ENCODE measurements at places on chromosomes 1 and 21.

DNA sequence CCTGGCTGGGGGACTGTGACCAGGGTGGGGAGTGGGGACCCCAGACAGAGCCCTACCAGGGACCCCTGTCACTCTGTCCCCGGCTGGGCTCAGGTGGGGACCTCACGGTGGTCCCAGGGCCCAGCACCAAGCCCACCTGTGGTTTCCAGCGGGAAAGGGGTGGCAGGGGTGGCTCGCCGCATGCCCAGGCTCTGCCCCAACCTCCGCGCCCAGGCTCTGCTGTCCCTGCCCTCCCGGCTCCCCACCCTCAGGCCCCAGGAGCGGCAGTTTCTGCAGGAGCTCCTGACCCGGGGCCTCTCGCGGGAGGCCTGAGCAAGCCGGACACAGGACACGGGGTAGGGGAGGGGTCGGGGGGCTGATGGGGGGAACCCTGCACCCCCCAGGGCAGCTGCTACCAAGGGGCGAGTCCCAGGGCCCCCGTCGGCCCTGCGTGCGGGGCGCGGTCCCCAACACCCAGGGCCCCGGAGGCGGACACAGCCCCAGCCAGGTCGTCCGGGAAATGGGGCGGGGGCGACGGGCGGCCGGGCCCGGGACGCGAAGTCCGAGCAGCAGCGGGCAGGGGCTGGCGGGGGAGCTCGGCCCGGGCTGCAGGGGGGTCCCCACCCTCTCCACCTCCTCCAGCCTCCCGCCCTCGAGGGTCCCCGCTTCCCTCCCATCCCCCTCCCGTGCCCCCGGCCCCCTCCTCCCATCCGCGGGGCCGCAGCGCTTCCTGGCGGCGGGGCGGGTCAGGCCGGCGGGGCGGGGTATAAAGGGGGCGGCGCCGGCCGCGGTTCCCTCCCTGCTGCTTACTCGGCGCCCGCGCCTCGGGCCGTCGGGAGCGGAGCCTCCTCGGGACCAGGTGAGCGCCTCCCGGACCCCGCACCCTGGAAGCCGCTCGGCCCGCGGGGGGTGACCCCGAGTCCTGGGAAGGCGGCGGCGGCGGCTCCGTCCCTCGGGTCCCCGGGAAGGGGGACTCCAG is at the start of gene COL6A2:
TSS of gene COL6A2 (plus strand) at position 777 of the 958 bp plus-strand sequence.
- DNase-seq = peak; percentile 22

GRCh38 chr1:34007760-34008159 is 143.9 kb downstream of the HMGB4 start:
- no peak for DNase-seq

DNA sequence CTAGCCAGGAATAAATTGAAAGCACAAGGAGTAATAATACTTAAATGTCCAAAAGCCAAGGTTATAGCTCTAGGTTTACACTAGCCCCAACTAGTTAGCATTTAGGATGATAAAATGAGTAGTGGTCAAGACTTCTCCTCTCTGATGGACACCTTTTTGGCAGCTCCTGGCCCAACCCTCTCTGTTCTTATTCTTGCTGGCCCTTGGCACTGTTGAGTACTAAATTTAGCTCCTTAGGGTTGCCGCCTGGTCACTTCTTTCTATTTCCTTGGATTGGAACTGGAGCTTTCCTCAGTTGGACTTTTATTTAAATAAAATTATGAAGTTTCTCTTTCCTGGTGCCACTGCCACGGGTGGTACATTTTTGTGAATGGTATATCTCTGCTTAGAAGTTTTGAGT is 28.3 kb downstream of the ARID1A start:
- DNase-seq = no peak

DNA sequence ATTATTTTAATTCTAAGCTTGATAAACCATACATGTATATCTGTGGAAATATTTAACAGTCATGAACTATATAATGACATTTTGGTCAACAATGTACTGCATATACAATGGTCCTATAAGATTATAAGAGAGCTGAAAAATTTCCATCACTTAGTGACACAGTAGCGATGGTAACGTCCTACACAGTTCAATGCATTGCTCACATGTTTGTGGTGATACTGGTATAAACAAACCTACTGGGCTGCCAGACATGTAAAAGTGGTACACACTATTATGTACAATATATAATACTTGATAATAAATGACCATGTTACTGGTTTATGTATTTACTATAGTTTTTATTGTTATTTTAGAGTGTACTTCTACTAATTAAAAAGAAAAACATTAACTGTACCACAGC is 841.9 kb downstream of the LTN1 start:
- no peak for DNase-seq

GRCh38 chr1:95226781-95227660 is 7.0 kb upstream of the RWDD3 start:
- DNase-seq = no peak

DNA sequence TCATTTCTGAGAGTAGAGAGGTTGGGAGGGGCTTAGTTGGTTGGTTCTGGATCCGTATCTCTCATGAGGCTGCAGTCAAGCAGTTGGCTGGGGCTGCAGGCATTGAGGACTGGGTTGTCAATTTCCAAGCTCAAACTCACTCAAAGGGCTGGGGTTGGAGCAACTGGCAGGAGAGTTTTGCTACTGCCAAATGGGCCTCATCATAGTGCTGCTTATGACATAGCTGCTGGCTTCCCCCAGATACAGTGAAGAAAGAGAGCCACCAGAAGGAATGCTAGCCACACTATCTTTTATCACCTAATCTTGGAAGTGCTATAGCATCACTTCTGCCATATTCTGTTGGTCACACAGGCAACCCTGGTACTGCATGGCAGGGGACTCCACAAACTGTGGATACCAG is 363.5 kb upstream of the USP24 start:
- no peak for DNase-seq

DNA sequence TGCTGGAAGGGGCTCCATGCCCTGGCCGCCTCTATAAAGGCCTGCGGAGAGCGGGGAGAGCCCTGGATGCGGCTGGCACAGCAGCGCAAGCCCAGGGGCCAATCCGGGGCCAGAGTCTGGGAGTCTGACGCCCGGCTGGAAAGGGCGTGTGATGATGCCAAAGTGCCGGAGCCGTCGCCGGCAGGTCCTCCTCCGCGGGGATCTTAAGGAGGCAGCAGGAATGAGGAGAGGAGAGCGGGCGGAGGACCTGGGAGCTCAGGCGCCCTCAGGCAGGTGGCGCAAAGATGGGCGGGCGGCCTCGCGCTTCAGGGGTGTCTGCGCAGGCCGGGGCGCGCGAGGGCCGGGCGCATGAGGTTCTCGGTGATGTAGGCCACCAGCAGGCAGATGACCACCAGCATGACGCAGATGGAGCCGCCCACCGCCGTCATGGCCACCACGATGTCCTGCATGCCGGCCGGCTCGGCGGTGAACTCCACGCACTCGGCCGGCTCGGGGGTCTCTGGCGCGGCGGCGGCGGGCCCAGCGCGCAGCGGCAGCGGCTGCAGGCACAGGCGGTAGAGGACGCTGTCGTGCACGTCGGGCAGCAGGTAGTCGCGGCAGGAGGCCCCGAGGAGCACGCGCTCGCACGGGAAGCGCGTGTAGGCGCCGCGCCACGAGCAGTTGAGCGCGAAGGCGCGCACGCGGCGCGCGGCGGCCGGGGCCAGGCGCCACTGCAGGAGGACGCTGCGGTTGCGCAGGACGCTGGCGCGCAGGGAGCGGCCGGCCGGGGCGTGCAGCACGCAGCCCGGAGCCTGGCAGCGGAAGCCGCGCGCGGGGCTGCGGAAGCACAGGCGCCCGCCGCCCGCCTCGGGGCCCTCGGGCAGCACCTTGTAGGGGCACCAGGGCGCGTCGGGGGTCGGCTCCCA is 653 bp downstream of the FNDC10 start:
- DNase-seq = no peak

DNA sequence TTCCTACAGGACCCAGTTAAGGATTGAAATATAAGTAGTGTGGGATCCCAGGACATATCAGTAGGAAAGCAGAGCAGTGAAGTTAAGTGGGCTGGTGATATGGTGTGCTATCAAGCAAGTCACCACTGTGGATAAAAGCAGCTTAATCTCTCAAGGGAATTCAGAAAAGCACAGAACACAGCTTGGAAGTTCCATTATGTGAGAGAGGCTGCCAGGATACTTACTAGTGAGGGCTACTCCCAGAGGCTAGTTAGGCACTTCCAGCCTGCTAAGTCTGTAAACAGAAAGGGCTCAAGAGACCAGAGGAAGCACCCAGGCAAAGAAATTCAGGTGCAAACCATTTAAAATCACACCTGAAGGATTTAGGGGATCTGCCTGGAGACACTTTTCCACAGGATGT is 18.8 kb upstream of the GRIK1 start:
- no peak for DNase-seq
